ENCODE measurements at places on chromosomes 1 and 21.

DNA sequence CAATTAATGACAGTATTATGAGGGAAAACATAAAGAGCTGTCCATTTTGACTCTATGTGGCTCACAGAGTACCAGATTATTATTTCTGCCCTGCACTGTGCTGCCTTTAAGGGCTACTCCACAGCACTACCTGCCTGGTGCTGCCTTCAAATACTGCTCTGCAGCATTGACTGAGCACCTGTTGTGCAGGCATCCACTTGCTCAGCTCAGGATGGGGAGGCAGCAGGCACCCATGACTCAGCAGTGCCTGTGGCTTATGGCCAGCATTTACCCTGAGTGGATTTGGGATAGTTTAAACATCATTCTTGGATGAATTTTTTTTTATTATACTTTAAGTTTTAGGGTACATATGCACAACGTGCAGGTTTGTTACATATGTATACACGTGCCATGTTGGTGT lies 953 bp upstream of the KPRP start:
- peak; percentile 59 for DNase-seq

- DNase-seq = no peak
Measured at GRCh38 chr1:209420276-209420675, 163.2 kb upstream of the CAMK1G start.

DNA sequence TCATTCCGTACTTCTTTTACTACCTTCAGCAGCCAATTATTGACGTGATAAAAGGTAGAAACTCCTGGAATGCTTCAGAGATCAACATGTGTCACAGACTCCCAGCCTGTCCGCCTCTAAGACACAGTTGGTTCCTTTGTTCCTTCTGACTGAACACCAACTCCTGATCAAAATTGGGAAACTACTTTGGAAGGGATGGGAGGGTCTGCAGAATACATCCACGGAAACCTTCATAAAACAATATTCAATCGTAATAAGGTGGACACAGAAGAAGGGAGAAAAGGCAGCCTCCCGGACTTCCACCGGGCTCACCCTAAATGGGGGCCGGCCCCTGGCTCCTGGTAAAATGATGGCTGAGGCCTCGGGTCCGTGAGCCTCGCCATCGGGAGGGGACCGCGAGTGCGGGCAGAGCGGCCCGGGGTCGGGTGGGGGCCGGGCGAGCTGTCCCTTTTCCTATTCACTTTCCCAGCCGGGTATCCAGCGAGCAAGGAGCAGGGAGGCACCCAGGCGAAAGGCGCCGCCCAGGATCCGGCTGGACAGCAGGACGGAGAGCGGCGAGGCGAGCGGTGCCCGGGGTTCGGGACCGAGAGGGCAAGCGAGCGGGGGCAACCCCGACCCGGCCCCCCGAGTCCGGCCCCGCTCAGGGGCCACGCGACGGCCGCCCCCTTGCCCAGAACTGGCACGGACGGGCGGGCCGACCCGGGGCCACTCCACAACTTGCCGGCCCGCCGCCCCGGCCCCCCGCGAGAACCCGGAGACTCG lies 805 bp downstream of the NRIP1 start:
- peak; percentile 42 for DNase-seq

- no peak for DNase-seq
Measured at GRCh38 chr1:85450832-85451231, 14.1 kb downstream of the DDAH1 start.

- no peak for DNase-seq
Measured at GRCh38 chr1:80629304-80629837, 1171.4 kb upstream of the ADGRL2 start.
